Activated CD4-positive, CD25-positive, alpha-beta regulatory T cell (primary cell): ENCODE measurements at places on chromosomes 5 and 9.

GRCh38 chr9:98432134-98432533 lies 176.7 kb upstream of the TBC1D2 start:
- DNase-seq, result no peak

GRCh38 chr5:90201923-90202322 lies 207.6 kb downstream of the CETN3 start:
- no peak for DNase-seq

DNA sequence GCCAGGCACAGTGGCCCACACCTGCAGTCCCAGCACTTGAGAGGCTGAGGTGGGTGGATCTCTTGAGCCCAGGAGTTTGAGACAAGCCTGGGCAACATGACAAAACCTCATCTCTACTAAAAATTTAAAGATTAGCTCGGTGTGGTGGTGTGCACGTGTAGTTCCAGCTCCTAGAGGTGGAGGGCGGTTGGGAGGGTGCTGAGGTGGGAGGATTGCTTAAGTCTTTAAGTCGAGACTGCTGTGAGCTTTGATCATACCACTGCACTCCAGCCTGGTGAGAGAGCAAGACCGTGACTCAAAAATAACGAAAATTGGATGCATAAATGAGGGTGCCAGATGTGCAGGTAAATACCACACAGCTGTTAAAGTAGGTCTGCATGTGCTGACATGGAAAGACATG lies 39.3 kb upstream of the TDRD7 start:
- DNase-seq, result no peak

GRCh38 chr9:136054798-136055714 lies 40.0 kb downstream of the NACC2 start:
- DNase-seq, result no peak

GRCh38 chr9:91429501-91429900 lies 5.9 kb upstream of the NFIL3 start:
- no peak for DNase-seq
